ENCODE measurements at places on chromosomes 3 and 15. TPM values are rescaled to one million over a fixed set of nuclear protein-coding genes. Genes with fewer than 3 reads are reported as not detected.

IL17RD gene
- total RNA-seq, result 17.3 TPM

MEGF11 gene
- total RNA-seq, result 7.8 TPM

ZCWPW2 gene
- total RNA-seq, result 2.1 TPM

WDR93 gene
- total RNA-seq, result 0.69 TPM

SLC9C1 gene
- total RNA-seq, result 0.50 TPM

SEMA6D gene
- total RNA-seq, result 68.8 TPM

FANCD2OS gene
- total RNA-seq, result not detected

PLSCR2 gene
- total RNA-seq, result 0.22 TPM

SMAD3 gene
- total RNA-seq, result 15.9 TPM

TMEM45A gene
- total RNA-seq, result 31.3 TPM

TLR9 gene
- total RNA-seq, result 0.11 TPM

SLC26A6 gene
- 11.7 TPM for total RNA-seq

EBLN2 gene
- 5.5 TPM for total RNA-seq

SCAMP5 gene
- 28.4 TPM for total RNA-seq

RBMS3 gene
- 80.7 TPM for total RNA-seq

NPAP1 gene
- total RNA-seq, result 0.44 TPM

PLAAT1 gene
- 9.3 TPM for total RNA-seq

BFSP2 gene
- 1.0 TPM for total RNA-seq

RBPMS2 gene
- total RNA-seq, result 1.2 TPM

MAGI1 gene
- total RNA-seq, result 41.5 TPM

RNF123 gene
- total RNA-seq, result 25.0 TPM

CFAP100 gene
- total RNA-seq, result 16.6 TPM

DHFR2 gene
- 10.2 TPM for total RNA-seq

PIGX gene
- total RNA-seq, result 40.6 TPM

SLC6A20 gene
- 19.0 TPM for total RNA-seq

MCF2L2 gene
- 29.6 TPM for total RNA-seq

GPR87 gene
- total RNA-seq, result not detected

ACTRT3 gene
- total RNA-seq, result 6.7 TPM

TM6SF1 gene
- 4.7 TPM for total RNA-seq

NR2E3 gene
- 0.72 TPM for total RNA-seq

CP gene
- total RNA-seq, result 1.7 TPM

SGO1 gene
- total RNA-seq, result 4.6 TPM

XPC gene
- total RNA-seq, result 14.7 TPM

LIPC gene
- total RNA-seq, result 0.99 TPM

ROPN1B gene
- 1.3 TPM for total RNA-seq

ATP13A4 gene
- total RNA-seq, result 43.9 TPM

RASGRF1 gene
- 22.0 TPM for total RNA-seq

RHO gene
- total RNA-seq, result not detected

LMAN1L gene
- total RNA-seq, result 0.11 TPM

Data from spinal cord (tissue), 10 donors.